Large intestine (tissue), 12 donors: ENCODE measurements at places on chromosomes 12 and 14. TPM values are rescaled to one million over a fixed set of nuclear protein-coding genes. Genes with fewer than 3 reads are reported as not detected.

The CLEC4D gene
- polyA plus RNA-seq: 0.03 TPM

The PTGER2 gene
- polyA plus RNA-seq: 4.6 TPM

The RNF212B gene
- polyA plus RNA-seq: 0.34 TPM

GRCh38 chr12:80044694-80045046 is 54.7 kb upstream of the OTOGL start:
- H3K4me3 ChIP-seq: no peak overlapping the region
- DNase-seq: no peak
- H3K27ac ChIP-seq: no peak overlapping the region
- H3K36me3 ChIP-seq: no peaks in the 10 kb centered on the region
- H3K27me3 ChIP-seq: no peaks in the 10 kb centered on the region

- DNase-seq: peak; percentile 92
- H3K4me1 ChIP-seq: peaks cover 10% of the 10 kb centered on the region
- no peaks in the 10 kb centered on the region for H3K27me3 ChIP-seq
- no peak overlapping the region for H3K4me3 ChIP-seq
- H3K36me3 ChIP-seq: no peaks in the 10 kb centered on the region
- H3K27ac ChIP-seq: peak overlapping the region; percentile 69
These were observed 366.7 kb downstream of the BTG1 start for GRCh38 chr12:91778938-91779400.

DNA sequence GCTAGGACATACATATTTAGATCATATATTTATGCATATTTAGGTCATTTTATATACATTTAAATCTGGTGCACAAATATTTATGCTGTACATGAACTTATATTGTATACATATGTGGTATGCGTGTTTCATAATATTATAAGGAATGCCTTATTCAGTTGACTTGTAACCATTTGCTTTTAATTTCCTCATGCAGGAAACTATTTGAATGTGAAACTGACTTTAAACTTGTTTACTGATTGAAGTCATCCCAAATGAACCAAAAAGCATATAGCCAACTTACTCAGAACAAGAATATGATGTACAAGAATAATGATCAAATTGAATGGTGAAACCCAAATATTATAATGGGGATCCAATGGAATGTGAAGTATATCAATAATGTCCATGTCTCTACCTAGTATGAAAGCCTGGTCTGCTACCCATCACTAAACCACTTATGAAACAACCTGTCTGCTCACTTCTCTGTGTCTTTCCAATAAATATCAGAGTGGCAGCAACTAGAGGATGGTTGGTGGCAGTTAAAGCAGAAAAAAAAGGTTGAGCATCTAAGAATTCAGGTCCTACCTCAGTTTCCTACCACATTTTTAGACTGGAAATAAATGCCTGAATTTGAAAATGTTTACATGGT is 38.3 kb downstream of the RPS6KA5 start:
- DNase-seq: no peak
- H3K27ac ChIP-seq: peak overlapping the region; percentile 53
- H3K4me3 ChIP-seq: no peak overlapping the region
- no peaks in the 10 kb centered on the region for H3K36me3 ChIP-seq

DNA sequence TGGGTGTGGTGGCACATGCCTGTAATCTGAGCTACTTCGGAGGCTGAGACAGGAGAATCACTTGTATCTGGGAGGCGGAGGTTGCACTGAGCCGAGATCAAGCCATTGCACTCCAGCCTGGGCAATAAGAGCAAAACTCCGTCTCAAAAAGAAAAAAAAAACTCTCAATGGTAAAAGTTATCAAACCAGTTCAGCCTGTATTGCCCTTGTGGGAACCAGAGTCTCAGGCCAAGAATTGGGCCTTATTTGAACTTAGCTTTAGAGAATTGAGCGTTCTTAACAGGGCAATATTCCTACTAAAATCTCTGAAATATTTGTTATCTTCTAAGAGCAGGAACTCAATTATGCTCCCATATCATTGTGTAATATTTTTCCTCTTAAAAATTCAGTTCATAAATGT is 7.7 kb upstream of the MDM2 start:
- no peak overlapping the region for H3K27ac ChIP-seq
- peaks cover 7% of the 10 kb centered on the region for H3K4me1 ChIP-seq
- H3K36me3 ChIP-seq: no peaks in the 10 kb centered on the region

GRCh38 chr14:61866932-61867920 is 105.0 kb downstream of the SNAPC1 start:
- no peak overlapping the region for H3K27ac ChIP-seq
- no peak for DNase-seq
- no peaks in the 10 kb centered on the region for H3K36me3 ChIP-seq
- H3K27me3 ChIP-seq: no peaks in the 10 kb centered on the region
- H3K4me3 ChIP-seq: no peak overlapping the region
- H3K4me1 ChIP-seq: no peaks in the 10 kb centered on the region
